Activated T-cell treated with anti-CD3 and anti-CD28 coated beads, Interleukin-2, amount 50 U/mL, for 48 hours (primary cell): ENCODE measurements at places on chromosomes 5 and 9.

GRCh38 chr5:107917983-107918382 is 247.2 kb upstream of the EFNA5 start:
- no peak for DNase-seq

DNA sequence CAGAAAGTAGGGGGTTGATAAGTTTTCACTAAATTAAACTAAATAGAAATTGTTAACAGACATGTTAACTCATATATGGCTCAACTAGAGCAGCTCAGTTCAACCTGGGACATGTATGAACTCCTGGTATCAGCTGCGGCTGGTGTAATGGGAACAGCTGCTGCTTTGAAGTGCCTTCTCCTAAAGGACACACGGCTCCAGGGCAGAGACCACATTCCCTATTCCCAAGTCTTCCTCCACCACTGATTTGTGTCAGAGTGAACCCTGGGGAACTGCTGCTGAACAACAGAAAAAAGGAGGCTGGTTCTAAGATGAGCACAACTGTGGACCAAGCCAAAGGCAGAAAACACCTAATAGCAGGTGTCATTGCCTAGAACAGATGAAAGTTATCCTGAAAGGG is 71.1 kb downstream of the MAPKAP1 start:
- DNase-seq, result no peak

DNA sequence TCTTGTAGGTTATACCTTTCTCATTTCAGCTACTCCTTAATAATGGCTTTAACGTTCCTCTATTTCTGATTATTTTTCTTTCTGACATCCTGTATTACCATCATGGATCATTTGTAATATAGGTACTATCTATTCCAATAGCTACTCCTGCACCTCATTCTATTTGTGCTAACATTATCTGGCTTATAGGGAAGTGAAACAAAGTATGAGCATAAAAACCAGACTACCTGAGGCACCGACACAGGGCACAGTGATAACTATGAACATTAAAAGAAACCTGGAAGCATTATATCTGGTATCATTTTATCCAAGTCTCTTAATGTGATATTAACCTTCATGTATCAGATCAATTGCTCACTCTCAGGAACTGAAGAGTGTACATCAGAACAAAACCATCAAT is 407.3 kb downstream of the DMRT2 start:
- no peak for DNase-seq

GRCh38 chr5:167177736-167178135 is 1113.7 kb upstream of the WWC1 start:
- no peak for DNase-seq

- no peak for DNase-seq
Observed at GRCh38 chr9:137814841-137815240, 62.7 kb upstream of the CACNA1B start.

DNA sequence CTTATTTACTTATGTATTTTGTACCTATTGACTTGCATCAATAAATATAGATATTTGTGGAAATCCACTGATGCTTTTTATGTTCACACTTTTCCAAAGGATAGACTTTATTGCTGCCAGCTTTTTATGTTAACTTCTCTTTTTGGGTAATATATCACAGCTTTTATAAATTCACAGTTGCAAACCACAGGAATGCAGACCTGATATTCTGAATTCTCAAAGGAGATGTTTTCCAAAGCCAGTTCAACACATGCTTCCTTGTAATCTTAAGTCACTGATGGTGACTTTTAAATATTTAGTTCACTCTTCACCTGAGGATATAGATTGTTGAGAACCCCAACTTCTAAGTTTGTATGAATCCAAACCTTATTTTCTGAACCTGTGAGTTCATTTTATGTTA is 223.4 kb upstream of the PRR16 start:
- no peak for DNase-seq

GRCh38 chr9:76092572-76092971 is 202.1 kb downstream of the PCSK5 start:
- DNase-seq, result no peak

DNA sequence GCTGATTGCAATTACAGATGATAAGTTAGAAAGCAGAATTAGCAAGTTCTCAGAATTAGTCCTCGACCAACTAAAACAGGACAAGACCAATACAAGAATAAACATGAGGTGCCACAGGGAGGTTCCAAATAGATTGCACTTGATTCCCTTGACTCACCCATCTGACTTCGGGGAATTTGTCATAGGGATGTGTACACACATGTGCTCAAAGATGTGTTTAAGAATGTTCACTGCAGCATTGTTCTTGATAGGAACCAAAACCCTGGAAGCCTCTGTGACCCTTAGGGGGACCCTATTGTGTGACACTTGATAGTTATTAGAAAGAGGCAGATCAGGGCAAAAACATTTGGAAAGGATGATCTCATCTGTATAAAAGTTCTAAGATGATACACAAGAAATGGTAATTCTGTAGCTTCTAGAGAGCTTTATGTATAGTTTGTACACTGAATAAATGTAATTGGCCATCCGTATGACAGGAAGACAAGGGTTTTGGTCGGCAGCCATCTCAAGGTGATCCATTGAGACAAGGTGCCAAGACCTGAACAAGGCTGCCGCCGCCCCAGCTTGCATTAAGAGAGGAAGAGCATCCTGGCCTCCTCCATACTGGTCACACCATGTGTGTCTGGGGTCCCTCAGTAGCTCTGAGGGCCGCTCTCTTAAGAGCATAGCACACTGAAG is 48.2 kb upstream of the GARNL3 start:
- DNase-seq, result no peak

- DNase-seq, result no peak
Observed at GRCh38 chr5:31682025-31682424, 43.1 kb downstream of the PDZD2 start.

- DNase-seq, result no peak
Observed at GRCh38 chr5:103847060-103847459, 284.5 kb upstream of the NUDT12 start.

- no peak for DNase-seq
Observed at GRCh38 chr9:12784461-12785259, 9.8 kb downstream of the LURAP1L start.

- no peak for DNase-seq
Observed at GRCh38 chr5:160466116-160466515, 44.5 kb downstream of the PTTG1 start.

GRCh38 chr5:159802661-159803060 is 113.6 kb upstream of the ADRA1B start:
- no peak for DNase-seq

DNA sequence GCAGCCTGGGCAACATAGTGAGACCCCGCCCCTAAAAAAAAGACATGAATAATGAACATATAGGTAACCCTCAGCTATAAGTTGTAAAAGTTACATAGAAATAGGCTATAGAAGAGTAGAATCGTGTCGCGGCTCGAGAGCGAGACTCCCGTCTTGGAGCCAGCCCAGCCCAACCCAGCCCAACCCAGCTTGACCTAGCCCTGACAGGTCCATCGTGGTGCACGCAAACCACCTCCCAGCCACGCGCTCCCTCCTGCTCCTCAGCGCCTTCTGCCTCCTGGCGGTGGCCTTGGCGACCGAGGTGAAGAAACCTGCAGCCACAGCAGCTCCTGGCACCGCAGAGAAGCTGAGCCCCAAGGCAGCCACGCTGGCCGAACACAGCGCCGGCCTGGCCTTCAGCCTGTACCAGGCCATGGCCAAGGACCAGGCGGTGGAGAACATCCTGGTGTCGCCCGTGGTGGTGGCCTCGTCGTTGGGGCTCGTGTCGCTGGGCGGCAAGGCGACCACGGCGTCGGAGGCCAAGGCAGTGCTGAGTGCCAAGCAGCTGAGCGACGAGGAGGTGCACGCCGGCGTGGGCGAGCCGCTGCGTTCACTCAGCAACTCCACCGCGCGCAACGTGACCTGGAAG is 10.8 kb downstream of the KIF24 start:
- DNase-seq, result no peak
